ENCODE measurements at places on chromosomes 6 and 20. TPM values are rescaled to one million over a fixed set of nuclear protein-coding genes. Genes with fewer than 3 reads are reported as not detected.

Gene NR2E1
- not detected for total RNA-seq

Gene DDO
- total RNA-seq: not detected

Gene FNDC11
- 0.40 TPM for total RNA-seq

Gene SHLD1
- total RNA-seq: 5.1 TPM

Gene ARMC12
- not detected for total RNA-seq

Gene KATNA1
- 11.4 TPM for total RNA-seq

Gene C6orf118
- not detected for total RNA-seq

Gene TAGAP
- total RNA-seq: not detected

Gene CLDN20
- not detected for total RNA-seq

Gene GNRH2
- total RNA-seq: not detected

Gene STMND1
- not detected for total RNA-seq

Gene SS18L1
- 19.1 TPM for total RNA-seq

Gene SLC17A2
- total RNA-seq: not detected

Gene MCHR2
- total RNA-seq: not detected

Gene XKR7
- total RNA-seq: not detected

Gene LIN28B
- 0.11 TPM for total RNA-seq

Gene REV3L
- 13.9 TPM for total RNA-seq

Gene TMEM74B
- 18.4 TPM for total RNA-seq

Gene PXDC1
- 46.2 TPM for total RNA-seq

Gene LPA
- total RNA-seq: not detected

Gene CUL7
- 18.6 TPM for total RNA-seq

Gene TAP2
- 90.5 TPM for total RNA-seq

Gene ULBP1
- 0.86 TPM for total RNA-seq

Gene EFHC1
- total RNA-seq: 14.5 TPM

Gene MMUT
- 3.7 TPM for total RNA-seq

Gene LAMA2
- 0.22 TPM for total RNA-seq

Gene CALHM6
- not detected for total RNA-seq

Gene LY6G5B
- 5.3 TPM for total RNA-seq

Gene HLA-DMB
- not detected for total RNA-seq

Gene SLC35D3
- not detected for total RNA-seq

Gene DCDC2
- 0.11 TPM for total RNA-seq

Gene WFDC12
- total RNA-seq: not detected

Gene HLA-DRB1
- total RNA-seq: not detected

Gene TLDC2
- total RNA-seq: not detected

Gene TREML1
- total RNA-seq: not detected

Gene TNFRSF6B
- 41.6 TPM for total RNA-seq

Gene PAX1
- total RNA-seq: not detected

Gene DEFB132
- not detected for total RNA-seq

Gene TP53TG5
- not detected for total RNA-seq

Gene ASIP
- total RNA-seq: not detected

Gene ENPP3
- not detected for total RNA-seq

Gene GPLD1
- total RNA-seq: 3.9 TPM

Gene KHDRBS2
- not detected for total RNA-seq

Gene SIRPA
- total RNA-seq: 12.8 TPM

Gene BPIFA1
- total RNA-seq: not detected

Gene SLC4A11
- total RNA-seq: 26.8 TPM

Gene QRSL1
- 10.6 TPM for total RNA-seq

Gene ABCF1
- 67.3 TPM for total RNA-seq

Gene FAM83C
- total RNA-seq: not detected

Gene KIAA1755
- 0.44 TPM for total RNA-seq

Gene WFDC10B
- total RNA-seq: not detected

Gene GOPC
- 17.1 TPM for total RNA-seq

Gene MEI4
- not detected for total RNA-seq

Gene AGPAT4
- total RNA-seq: 3.9 TPM

Gene SRF
- total RNA-seq: 44.3 TPM

Gene HLA-A
- total RNA-seq: 435 TPM

Data from PC-3 (cell line).